ENCODE measurements at places on chromosomes 6 and 20. TPM values are rescaled to one million over a fixed set of nuclear protein-coding genes. Genes with fewer than 3 reads are reported as not detected.

The MEI4 gene
- not detected for total RNA-seq

The BPI gene
- not detected for total RNA-seq

The PTGIS gene
- 2.4 TPM for total RNA-seq

The GPR6 gene
- total RNA-seq = not detected

The RBPJL gene
- total RNA-seq = not detected

The NANP gene
- 9.1 TPM for total RNA-seq

All from epithelial cell of umbilical artery (primary cell).